ENCODE measurements at places on chromosomes 6 and 20. TPM values are rescaled to one million over a fixed set of nuclear protein-coding genes. Genes with fewer than 3 reads are reported as not detected.

KCNK16 gene
- polyA plus RNA-seq, result not detected

SMIM13 gene
- 3.5 TPM for polyA plus RNA-seq

PTK7 gene
- polyA plus RNA-seq, result 124 TPM

MYLK4 gene
- 0.12 TPM for polyA plus RNA-seq

IL17A gene
- polyA plus RNA-seq, result not detected

GHRH gene
- not detected for polyA plus RNA-seq

MYT1 gene
- 0.02 TPM for polyA plus RNA-seq

PACRG gene
- not detected for polyA plus RNA-seq

RING1 gene
- 17.0 TPM for polyA plus RNA-seq

ELOVL2 gene
- not detected for polyA plus RNA-seq

KCNQ2 gene
- polyA plus RNA-seq, result not detected

POU3F2 gene
- not detected for polyA plus RNA-seq

MOXD1 gene
- 2.8 TPM for polyA plus RNA-seq

GSTA2 gene
- not detected for polyA plus RNA-seq

DLK2 gene
- 53.9 TPM for polyA plus RNA-seq

C6orf15 gene
- 0.24 TPM for polyA plus RNA-seq

LIN28B gene
- not detected for polyA plus RNA-seq

CALHM6 gene
- 0.61 TPM for polyA plus RNA-seq

SMLR1 gene
- polyA plus RNA-seq, result not detected

MOG gene
- polyA plus RNA-seq, result not detected

VGLL2 gene
- polyA plus RNA-seq, result not detected

CD83 gene
- 1.9 TPM for polyA plus RNA-seq

FAM184A gene
- 0.02 TPM for polyA plus RNA-seq

TMEM74B gene
- polyA plus RNA-seq, result 0.67 TPM

HCRTR2 gene
- not detected for polyA plus RNA-seq

PDE7B gene
- not detected for polyA plus RNA-seq

CST5 gene
- polyA plus RNA-seq, result 0.14 TPM

Data from mammary epithelial cell (primary cell).